ENCODE measurements at places on chromosomes 4 and X.
A peak's percentile ranks its signal among the peaks of the same experiment; 100 is the strongest.

DNA sequence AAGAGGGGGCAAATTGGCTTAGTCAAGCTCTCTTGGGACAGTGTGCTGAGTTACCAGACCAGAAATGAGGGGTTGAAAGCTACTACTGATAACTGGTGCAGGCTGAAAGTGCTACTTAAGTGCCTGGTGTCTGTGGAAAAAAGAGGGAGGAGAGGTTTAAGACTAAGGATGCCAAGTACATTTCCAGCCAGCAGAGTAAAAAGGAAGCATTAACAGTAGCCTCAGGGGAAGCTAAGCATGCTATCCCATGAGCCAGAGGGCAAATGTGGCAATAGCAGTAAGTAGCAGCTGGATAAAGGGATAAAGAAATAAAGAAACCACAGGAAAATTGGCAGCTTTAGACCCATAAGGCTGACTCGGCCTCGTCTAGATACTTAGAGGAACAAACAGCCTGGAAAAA, 196.3 kb upstream of the MAB21L2 start:
- peak; percentile 86 for DNase-seq

DNA sequence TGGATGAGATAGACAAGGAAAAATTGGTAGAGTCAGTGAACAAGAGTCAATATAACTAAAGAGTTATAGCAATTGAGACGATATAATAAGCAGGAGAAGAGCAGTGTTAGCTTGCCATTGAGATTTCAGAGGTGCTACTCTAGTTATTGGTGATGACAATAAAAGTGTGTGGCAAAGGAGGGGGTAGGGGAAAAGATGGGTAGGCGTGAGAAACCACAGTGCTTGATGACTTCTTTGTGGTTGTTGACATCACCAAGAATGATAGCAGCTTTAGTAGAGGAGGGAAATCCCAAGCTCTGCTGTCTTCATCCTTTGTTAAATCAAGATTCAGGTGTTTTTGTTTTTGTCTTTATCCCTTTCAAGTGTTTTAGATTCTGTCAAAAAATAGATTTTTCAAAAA, 179.9 kb upstream of the PPP3CA start:
- no peak for DNase-seq

DNA sequence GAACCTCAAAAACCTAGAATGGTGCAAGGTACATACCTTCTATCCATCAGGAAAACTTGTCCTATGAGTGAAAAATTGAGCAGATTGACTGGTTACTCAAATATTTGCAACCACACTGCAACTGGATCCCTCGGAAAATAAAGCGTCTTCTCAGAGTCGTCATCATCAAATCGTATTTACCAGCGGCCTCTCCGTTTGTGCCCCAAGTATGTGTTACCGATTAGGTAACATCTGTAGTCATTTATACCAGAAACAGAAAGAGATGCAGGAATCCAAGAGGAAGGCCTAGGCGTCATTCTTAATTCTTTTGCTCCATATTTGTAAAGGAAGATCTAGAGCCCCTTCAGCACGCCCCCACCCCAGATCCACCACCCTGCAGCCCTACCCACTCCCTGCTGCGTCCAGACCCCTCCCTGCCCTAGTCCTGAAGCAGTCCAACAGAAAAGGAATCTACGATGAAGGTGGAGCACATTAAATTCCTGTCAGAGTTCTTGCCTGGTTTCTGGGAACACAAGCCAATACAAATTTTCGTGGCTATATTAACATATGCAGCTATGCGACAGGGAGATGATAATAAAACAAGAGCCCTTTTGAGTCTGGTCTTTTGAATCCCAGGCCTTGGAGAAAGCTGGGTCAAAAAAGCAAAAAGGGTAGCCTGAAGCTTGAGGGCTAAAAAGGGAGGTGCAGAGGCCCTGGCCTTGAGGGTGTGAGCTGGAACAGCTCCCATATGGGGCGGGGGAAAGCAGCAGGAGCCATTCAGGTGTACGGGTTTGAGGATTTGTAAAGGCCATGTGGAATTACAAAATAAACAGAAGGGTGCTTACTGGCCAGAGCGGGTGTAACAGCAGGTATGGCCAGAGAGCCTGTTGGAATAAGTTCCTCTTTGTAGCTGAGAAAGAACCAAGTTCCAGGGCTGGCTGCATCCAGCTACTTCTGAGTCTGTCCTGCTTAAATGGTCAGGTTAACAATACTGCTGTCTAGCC, 77.0 kb downstream of the ZNF827 start:
- DNase-seq, result no peak

DNA sequence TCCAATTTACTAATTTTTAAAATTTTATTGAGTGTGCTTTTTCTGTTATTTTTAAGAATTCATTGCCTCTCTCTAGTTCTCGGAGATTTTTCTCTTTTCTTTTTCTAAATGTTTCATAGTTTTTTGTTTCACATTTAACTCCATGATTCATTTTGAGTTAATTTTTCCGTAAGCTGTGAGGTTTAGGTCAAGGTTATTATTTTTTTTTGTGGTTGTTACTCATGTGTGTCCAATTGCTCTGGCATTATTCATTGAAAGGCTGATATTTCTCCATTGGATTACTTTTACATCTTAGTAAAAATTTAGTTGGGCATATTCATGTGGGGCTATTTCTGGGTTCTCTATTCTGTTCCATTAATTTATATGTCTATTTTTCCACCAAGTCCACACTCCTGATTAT, 220.8 kb downstream of the MID1IP1 start:
- no peak for DNase-seq

- no peak for DNase-seq
These were observed 228.5 kb downstream of the PCDH7 start for GRCh38 chr4:30948653-30949052.

GRCh38 chr4:48483777-48484493, 792 bp downstream of the SLC10A4 start:
- no peak for DNase-seq

DNA sequence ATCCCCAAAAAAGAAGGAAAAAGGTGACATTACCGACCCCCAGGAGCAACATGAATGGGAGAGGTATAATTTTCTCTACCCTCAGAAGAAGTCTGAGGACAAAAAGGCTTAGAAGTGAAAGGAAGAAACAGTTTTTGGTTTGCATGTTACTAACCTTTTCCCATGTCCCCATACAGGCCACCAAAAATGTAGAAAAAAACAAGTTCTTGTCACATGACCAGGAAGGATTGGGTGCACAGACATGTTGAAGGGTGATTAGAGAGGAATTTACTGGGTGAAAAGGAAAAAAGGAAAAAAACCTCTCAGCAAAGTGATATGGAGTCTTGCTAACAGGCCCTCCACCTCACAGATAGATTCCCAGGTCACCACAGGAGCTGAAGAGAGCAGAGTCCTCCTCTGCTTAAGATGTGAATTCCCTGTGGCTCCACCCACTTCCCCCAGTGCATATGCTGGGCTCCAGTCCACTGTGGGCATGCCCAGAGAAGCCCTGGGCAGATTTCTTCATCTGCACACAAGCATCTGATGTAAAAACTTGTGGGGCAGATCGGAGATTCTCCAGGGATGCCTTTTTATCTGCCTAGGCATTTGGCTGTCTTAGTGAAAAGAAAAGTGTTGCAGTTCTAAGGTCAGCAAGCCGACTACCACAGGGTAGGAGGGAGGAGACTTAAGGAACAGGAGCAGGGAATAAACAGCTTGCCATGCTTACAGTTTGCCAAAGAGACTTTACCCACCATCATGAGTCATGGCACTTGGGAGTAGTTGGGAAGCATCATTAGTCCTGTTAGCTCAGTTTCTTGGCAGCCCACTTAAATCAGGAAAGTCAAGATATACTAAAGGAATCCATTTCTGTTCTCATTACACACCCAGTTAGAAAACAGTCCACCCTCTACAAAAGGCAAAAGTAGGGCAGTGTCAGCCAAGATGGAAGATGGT, 25.0 kb upstream of the PASD1 start:
- DNase-seq, result no peak

- no peak for DNase-seq
These were observed 175.3 kb upstream of the RAI2 start for GRCh38 chrX:18036394-18036793.

GRCh38 chr4:107863416-107863815, 38.7 kb downstream of the SGMS2 start:
- DNase-seq, result no peak

DNA sequence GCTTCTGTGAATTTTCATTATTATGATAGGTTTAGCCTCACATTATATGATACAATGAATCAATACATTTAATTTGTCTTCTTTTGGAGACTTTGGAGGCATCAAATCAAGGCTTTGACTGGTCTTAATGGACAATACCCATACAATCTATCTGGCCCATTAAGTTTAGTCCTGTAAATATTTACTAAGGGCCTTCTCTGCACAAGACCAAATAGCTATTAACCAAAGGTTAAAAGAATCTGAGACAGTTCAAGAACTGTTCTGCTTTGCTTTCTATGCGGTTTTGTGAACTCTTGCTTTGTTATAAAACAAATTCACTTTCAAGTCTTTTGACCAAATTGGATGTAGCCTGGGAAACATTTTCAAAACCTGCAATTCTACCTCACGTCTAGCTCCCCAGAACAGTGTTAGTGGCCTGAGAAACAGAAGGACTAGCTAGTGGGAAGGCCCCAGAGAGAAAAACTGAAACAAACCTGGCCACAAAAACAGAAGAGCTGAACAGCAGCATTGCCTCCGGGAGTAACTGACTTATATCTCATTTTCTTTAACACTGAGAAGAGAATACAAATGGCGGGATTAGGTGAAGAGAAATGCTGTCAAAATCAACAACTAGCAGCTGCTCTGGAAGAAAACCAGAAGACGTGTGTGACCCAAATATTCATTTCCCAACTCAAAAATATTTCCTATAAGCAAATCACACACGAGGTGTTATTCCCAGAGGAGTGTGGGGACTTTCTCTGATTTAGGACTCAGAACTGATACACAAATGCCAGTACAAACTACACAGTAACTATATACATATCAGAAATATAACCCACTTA, 548 bp downstream of the TLR1 start:
- DNase-seq, result no peak

DNA sequence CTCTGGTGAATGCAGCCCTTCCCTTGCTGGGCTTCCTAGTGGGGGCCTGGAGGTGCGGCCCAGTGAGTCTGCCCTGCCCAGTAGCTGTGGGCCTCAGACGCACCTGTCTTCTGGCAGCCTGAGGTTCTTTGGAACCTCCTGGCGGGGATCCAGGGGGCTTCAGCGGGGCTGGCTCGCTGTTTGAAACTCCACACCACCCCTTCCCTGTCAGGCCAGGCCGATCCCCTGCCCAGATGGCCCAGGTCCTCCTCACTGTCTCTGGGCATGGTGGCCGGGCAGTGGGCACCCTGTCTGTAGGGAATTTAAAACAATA, 10.7 kb upstream of the NKX1-1 start:
- DNase-seq, result no peak

DNA sequence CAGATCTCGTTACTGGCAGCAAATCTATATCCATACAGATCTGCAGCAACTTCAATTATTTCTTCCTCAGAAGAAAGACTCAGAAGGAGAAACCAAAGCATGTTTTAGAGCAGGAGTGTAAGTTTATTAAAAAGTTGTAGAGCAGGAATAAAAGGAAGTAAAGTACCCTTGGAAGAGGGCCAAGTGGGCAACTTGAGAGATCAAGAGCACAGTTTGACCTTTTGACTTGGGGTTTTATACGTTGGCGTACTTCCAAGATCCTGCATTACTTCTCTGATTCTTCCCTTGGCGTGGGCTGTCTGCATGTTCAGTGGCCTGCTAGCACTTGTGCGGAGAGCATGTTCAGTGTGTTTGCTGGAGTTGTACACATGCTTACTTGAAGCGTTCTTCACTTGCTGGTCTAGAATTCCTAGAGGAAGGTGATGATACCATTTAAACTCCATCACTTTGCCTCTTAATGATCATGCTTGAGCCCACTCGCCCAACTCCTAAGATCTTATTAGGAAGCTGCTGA, 1114.7 kb upstream of the PABPC4L start:
- DNase-seq, result no peak

DNA sequence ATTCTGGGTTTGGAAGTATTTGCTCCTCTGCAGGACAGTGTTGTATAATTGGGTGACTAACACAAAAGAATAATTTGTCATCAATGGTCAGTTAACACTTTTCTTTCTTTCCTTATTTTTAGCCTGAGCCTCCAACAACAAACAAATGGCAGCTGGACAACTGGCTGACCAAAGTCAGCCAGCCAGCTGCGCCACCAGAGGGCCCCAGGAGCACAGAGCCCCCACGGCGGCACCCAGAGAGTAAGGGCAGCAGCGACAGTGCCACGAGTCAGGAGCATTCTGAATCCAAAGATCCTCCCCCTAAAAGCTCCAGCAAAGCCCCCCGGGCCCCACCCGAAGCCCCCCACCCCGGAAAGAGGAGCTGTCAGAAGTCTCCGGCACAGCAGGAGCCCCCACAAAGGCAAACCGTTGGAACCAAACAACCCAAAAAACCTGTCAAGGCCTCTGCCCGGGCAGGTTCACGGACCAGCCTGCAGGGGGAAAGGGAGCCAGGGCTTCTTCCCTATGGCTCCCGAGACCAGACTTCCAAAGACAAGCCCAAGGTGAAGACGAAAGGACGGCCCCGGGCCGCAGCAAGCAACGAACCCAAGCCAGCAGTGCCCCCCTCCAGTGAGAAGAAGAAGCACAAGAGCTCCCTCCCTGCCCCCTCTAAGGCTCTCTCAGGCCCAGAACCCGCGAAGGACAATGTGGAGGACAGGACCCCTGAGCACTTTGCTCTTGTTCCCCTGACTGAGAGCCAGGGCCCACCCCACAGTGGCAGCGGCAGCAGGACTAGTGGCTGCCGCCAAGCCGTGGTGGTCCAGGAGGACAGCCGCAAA, 106.0 kb downstream of the KLHL8 start:
- no peak for DNase-seq

DNA sequence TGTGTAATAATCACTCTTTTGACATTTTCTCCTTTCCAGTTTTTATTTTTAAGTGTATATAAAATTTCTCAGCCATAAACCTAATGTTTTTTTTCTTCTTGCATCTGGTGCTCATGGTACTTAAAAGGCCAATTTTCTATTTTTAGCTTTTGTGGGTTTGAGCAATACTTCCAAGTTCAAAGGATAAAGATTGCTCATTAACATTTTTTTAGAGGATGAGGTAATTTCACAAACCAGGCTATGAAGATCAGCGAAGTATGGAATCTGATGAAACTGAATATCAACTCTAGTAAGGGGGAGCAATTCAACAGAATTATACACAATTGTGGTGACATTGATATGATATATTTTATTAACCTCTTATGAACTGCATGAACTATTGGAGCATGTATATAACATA, 25.8 kb upstream of the KLHL34 start:
- no peak for DNase-seq

GRCh38 chrX:9373789-9374188, 91.1 kb upstream of the TBL1X start:
- DNase-seq, result no peak

GRCh38 chrX:153635788-153636668, 11.0 kb upstream of the DUSP9 start:
- DNase-seq, result no peak

DNA sequence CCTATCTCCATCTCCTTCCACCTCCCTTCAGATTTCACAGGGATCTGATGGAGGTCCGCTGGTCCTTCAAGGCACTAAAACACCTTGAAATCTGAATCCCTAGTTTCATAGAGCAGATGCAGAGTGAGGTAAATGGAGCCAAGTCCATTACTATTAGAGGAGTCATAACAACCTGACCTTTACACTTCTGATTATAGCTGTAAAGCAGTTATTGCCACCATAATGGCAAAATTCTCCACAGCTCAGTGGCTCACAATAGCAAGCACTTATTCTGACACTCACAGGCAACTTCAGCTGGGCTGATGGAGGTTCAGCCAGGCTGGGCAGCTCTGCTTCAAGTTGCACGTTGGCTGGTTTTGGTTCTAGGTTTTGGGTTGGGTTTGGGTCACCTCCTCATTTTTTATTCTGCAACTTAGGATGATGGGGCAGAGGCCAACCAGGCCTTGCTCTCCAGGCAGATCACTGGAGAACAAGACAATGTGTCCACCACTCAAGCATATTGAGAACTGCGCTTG, 51.4 kb upstream of the LRAT start:
- DNase-seq, result no peak
